ENCODE measurements at places on chromosomes 3 and 15. TPM values are rescaled to one million over a fixed set of nuclear protein-coding genes. Genes with fewer than 3 reads are reported as not detected.

The GOLGA8G gene
- not detected for total RNA-seq

The NDN gene
- not detected for total RNA-seq

The ATP13A5 gene
- total RNA-seq = not detected

The ZNF860 gene
- total RNA-seq = not detected

DNA sequence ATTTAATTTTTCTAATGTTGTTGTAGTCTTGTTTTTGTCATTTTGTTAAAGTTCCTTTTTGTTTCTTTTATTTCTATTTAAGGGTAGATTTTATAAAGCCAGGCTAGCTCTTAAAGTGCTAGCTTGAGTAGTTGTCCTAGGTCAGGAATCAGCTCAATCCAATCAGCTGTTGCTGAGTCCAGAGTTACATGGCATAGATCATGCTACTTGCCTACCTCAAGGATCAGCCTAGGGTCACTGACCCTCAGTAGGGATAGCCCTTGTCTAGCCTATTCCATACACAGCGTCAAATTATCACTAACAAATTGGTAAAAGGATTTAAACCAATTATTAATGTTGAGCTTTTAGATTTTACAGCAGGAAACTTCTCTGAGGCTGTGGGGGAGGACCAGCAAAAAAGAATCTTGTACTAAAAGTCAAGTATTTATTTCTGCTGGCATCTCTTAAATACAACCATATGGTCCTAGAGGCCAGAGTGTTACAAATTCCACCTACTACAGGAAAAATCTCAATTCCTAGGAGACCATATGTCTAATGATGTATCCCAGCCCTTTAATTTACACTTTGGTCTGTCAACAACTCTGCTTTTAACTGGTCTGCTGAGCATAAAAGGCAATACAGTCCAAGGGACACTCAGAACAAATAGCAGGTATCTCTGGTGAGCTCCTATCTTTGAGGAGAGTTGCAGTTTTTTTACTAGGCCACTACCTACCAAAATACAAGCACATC, 138.3 kb upstream of the PTPRG start:
- H3K27ac ChIP-seq = no peak overlapping the region
- H3K4me1 ChIP-seq = no peaks in the 10 kb centered on the region
- H3K4me3 ChIP-seq = no peak overlapping the region

GRCh38 chr3:29868543-29869101, 587.8 kb downstream of the RBMS3 start:
- DNase-seq = no peak
- H3K27ac ChIP-seq = no peak overlapping the region
- no peak overlapping the region for H3K4me3 ChIP-seq
- H3K4me1 ChIP-seq = no peaks in the 10 kb centered on the region
- no peaks in the 10 kb centered on the region for H3K36me3 ChIP-seq

GRCh38 chr3:50352781-50353180, 2.1 kb downstream of the CYB561D2 start:
- H3K27ac ChIP-seq = peak overlapping the region; percentile 26
- peaks cover 51% of the 10 kb centered on the region for H3K36me3 ChIP-seq
- H3K4me1 ChIP-seq = peaks cover 51% of the 10 kb centered on the region
- no peaks in the 10 kb centered on the region for H3K27me3 ChIP-seq
- no peak overlapping the region for H3K4me3 ChIP-seq
- DNase-seq = no peak

DNA sequence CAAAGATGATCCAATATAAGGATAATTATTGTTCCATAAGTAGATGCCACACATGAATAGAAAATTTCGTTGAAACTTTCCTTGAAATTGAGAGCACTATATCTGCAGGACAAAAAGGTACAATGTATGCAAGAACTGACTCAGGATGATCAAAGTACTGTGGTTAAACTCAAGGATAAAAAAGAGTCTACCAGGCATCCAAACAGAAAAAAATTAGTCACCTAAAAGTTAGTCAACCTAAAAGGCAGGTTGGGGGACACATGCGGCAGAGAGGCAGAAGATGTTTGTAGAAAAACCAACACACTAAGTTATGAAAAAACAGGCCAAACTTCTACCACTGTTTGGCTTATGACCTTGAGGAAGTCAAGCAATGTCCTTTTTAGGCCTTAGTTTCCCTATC, 68.7 kb downstream of the GSK3B start:
- no peak for DNase-seq
- H3K27ac ChIP-seq = no peak overlapping the region
- H3K36me3 ChIP-seq = no peaks in the 10 kb centered on the region
- no peak overlapping the region for H3K4me3 ChIP-seq
- H3K4me1 ChIP-seq = peaks cover 17% of the 10 kb centered on the region

GRCh38 chr15:70318594-70319465, 221.1 kb upstream of the TLE3 start:
- no peak for DNase-seq
- H3K27me3 ChIP-seq = no peaks in the 10 kb centered on the region
- no peak overlapping the region for H3K4me3 ChIP-seq
- no peak overlapping the region for H3K27ac ChIP-seq

GRCh38 chr3:15277861-15278500, 54.4 kb downstream of the SH3BP5 start:
- no peak overlapping the region for H3K27ac ChIP-seq
- no peaks in the 10 kb centered on the region for H3K36me3 ChIP-seq
- peaks cover 43% of the 10 kb centered on the region for H3K4me1 ChIP-seq
- no peak for DNase-seq
- H3K4me3 ChIP-seq = no peak overlapping the region
- H3K27me3 ChIP-seq = no peaks in the 10 kb centered on the region

DNA sequence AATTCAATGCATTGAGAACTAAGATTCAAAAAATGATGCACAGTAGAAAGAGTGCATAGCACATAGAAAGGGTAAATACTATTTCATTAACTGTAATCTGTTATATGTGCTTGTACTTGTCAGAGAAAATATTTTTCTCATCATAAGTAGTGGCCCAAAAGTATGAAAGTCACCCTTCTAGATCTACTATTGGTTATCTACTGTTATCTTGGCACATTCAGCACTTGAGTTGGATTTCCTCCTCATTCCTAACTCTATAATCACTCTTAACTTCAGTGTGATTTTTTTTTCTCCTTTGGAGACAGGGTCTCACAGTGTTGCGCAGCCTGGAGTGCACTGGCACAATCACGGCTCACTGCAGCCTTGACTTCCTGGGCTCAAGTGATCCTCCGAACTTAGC, 194.4 kb downstream of the PCCB start:
- DNase-seq = no peak
- H3K27ac ChIP-seq = no peak overlapping the region
- peaks cover 23% of the 10 kb centered on the region for H3K36me3 ChIP-seq
- no peaks in the 10 kb centered on the region for H3K4me1 ChIP-seq

DNA sequence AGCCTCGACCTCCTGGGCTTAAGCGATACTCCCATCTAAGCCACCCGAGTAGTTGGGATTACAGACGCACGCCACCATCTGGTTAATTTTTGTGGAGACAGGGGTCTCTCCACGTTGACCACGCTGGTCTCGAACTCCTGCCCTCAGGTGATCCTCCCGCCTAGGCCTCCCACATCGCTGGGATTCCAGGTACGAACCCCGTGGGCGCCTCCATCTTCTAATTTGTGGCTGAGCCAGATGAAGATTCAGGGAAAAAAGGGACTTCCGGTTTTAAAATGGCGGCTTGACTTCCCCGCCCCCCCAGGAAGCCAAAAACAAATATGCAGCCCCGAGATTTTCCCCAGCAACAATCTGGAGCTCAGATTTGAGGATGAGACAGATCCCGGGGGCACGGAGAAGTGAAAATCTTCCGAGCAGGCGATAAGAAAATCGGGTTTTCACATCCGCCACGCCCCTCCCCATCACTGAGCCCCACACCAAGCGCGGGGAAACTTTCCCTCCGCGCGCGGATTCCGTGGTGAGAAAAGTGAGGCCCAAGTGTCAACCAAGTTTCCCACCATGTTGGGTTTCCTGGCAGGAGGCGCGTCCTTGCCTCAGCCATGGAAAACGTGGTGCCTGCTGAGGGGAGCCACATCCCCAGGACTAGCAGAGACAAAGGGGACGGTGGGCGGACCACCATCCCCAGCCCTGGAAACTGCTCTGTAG, 15.4 kb downstream of the CHST14 start:
- H3K36me3 ChIP-seq = no peaks in the 10 kb centered on the region
- H3K4me3 ChIP-seq = no peak overlapping the region

GRCh38 chr3:126021702-126022101, 52.7 kb downstream of the ROPN1B start:
- no peak overlapping the region for H3K27ac ChIP-seq
- no peak for DNase-seq
- peaks cover 20% of the 10 kb centered on the region for H3K36me3 ChIP-seq
- H3K4me3 ChIP-seq = no peak overlapping the region
- peaks cover 10% of the 10 kb centered on the region for H3K4me1 ChIP-seq

DNA sequence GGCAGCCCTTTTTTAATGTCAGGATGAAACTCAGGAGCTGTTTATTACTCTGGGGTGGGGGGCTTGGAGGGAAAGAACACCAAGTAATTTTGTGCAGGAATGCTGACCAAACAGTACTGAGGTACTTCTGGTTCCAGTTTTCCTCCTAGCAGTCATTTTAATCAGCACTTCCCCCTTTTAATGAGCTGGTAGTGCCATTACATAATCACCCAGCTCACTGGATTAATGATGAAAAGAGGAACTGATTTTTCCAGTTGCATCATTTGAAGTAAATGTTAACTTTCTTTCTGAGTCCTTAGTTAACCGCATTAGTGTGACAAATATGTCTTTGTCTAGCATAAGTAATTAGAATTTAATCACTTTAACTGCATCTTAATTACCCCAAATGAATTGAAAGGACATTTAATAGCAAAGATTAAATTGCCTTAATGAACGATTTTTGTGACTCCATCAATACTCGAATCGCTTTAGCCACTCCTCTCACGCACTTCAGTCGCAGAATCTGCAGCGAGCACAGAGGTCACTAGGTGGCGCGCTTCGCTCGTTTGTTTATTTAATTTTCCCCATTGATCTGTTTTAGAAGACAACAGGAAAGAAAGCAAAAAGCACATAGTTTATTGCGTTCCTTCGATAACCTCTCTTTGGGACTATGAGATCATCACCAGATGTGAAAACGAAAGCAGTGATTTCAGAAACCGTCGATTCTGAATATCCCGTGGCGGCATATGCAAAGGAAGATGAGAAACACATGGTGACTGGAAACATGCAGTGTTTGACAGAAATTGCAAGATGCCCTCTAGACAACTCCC, 9.8 kb downstream of the ONECUT1 start:
- peak; percentile 46 for DNase-seq
- H3K27me3 ChIP-seq = peaks cover 58% of the 10 kb centered on the region
- no peaks in the 10 kb centered on the region for H3K36me3 ChIP-seq

DNA sequence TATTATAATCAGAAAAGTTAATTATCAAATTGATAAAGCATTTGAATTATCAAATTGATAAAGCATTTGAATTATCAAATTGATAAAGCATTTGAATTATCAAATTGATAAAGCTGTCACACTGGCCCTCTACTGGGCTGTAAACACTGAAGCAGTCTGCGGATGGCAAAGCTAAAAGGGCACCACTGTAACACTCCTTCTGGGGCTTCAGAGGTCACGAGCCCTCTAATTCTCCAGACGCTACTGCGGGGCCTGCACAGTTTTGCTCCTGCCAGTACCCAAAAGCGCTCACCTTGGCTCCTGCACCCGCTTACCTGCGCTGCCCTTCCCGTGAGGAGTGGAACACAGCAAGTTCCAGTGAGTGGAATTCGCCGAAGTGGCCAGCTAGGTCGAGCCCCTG, 409.0 kb upstream of the KCNMB2 start:
- no peak overlapping the region for H3K4me3 ChIP-seq
- no peaks in the 10 kb centered on the region for H3K27me3 ChIP-seq
- no peak overlapping the region for H3K27ac ChIP-seq
- H3K36me3 ChIP-seq = no peaks in the 10 kb centered on the region
- no peak for DNase-seq

DNA sequence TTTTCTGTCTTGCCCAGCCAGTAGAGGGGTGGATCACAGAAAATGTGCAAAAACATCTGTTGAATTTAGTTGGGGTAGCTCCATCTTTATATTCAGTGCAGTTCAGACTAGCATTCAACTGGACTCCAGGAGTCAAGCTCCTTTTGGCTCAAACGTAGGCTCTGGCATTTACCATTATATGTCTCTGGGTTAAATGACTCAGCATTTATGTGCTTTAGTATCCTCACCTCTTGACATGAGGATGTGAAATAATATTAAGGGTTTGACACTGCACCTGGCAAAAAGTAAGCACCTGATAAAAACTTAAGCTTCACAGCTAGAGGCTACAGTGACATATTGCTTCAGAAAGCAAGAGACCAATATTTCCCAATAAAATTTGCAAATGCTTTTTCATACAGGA, 14.8 kb downstream of the PRC1 start:
- no peaks in the 10 kb centered on the region for H3K4me1 ChIP-seq
- H3K4me3 ChIP-seq = no peak overlapping the region
- H3K27ac ChIP-seq = no peak overlapping the region
- H3K36me3 ChIP-seq = peaks cover 24% of the 10 kb centered on the region
